Tibial artery (tissue), 4 donors: ENCODE measurements at places on chromosomes 16 and 17.

GRCh38 chr16:678858-679813 lies 1.1 kb upstream of the STUB1 start:
- DNase-seq, result peak; percentile 59

- peak; percentile 67 for DNase-seq
These were observed 79.9 kb downstream of the GPRC5B start for GRCh38 chr16:19804538-19805323.

DNA sequence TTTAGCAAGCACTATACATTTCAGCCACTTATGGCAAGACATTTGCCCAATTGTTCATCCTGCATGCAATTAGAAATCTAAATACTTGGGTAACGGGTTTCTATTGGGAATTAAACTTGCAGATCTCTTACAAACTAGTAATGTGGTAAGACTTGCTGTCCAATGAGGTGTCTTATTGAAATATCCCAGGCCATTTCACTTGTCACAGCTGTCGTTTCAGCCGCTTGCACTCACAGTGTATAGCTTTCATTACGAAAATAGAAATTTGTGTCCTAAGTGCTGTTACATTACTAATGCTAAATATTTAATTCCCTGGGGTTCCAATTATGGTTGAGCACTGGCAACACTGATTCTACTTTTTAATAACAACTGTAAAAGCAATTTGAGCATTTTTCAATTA lies 40.3 kb upstream of the IRX5 start:
- DNase-seq, result no peak

GRCh38 chr17:63567229-63567628 lies 17.0 kb downstream of the DCAF7 start:
- DNase-seq, result no peak

GRCh38 chr16:70470927-70471341 lies 16.5 kb downstream of the FCSK start:
- DNase-seq, result no peak

- DNase-seq, result no peak
These were observed 47.0 kb downstream of the ADAMTS18 start for GRCh38 chr16:77387815-77388209.

- no peak for DNase-seq
These were observed 5.1 kb upstream of the EVPL start for GRCh38 chr17:76032073-76032779.

DNA sequence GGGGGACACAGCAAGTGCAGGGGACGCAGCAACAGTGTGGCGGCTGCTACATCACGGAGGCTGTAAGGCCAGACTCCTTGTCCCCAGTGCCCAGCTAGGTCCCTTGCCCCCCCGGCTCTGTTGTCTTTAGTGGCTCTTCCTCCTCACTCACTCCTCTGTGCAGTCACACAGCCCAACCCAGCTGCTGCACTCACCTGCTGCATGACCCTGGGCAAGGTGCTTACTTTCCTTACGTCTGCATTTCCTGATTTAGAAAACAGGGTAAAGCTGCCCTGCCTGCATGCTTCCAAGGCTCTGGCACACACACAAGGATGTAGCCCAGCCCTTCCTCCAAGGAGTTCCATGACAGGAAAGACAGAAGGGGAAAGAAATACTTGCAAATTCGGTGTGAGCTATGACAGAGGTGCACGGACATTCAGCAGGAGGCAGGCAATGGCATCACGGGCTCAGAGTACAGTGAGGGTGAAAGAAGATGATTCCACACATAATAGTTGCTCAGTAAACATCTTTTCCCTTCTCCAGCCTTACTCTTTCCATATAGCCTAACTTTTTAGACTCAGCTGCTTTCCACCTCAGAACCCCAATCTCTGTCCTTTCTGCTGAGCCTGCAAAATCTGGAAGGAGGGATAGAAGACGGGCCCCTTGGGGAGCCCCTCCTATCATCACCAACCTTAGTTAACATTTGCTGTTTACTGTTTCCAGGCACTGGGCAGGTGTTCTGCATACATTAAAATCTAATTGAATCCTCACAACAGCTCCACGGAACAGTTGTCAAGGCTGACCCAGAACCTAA lies 150.9 kb downstream of the MRM1 start:
- DNase-seq, result no peak

- no peak for DNase-seq
These were observed 1.2 kb downstream of the WNT3 start for GRCh38 chr17:46817151-46817900.

GRCh38 chr17:76246080-76247066 lies 6.1 kb upstream of the RNF157 start:
- DNase-seq, result no peak

DNA sequence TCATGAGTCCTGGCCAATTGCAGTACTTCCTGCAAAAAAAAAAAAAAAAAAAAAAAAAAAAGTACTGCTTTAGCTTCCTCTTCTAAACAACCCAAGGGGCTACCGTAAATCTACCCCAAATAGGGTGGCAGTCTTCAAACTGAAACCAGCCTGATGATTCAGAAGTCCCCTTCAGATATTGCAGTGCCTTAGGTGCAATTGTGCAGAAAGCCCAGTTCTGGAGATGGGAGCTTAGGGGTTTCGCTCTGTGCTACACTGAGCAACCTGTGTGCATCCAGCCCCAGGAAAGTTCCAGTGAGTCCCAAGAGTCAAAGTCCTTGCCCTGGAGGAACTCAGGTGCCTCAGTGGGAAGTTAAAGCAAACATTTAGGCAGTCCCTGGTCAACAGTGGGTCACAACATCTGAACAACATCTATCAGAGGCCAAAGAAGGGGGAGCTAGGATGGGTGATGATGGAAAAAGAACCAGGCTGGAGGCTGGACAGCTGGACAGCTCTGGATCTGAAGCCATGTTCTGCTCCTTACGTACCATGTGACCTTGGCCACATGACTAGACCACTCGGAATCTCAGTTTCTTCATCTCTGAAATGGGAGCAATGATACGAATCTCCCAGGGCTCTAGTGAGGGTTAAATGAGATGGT lies 6.7 kb upstream of the CIITA start:
- DNase-seq, result no peak

DNA sequence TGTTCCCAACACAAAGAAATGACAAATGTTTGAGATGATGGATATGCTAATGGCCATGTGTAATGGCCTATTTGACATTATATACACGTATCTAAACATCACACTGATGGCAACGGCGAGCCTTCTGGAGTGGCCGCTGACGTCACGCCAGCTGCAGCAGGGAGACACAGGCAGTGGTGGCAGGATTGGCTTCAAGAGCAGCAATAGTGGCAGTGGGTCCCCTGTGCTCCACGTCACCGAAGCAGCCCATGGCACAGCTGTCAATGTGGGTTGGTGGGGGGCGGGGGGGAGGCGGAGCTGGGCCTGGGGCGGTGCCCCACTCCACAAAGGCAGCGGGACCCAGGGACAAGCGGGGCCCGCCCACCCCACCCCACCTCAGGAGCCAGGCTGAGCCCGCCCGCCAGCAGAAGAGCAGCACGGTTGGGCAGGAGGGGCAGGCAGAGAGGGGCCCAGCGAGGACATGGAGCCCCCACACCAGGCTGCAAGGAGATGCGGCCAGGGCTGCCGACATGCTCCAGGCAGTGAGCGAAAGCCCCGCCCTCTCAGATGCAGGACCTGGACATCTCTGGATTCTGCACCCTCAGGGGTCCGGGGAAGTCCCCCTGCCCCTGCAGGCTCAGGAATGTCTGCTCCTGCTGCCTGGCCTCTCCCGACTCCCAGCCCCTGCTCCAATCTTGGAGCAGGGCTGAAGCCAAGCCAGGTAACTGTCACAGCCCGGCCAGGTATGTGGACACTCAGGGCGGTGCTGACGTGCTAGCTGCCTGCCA lies 64.6 kb downstream of the USP32 start:
- DNase-seq, result no peak

GRCh38 chr16:21224800-21225199 lies 8.7 kb upstream of the ANKS4B start:
- no peak for DNase-seq

- no peak for DNase-seq
These were observed 28.5 kb downstream of the STAT5B start for GRCh38 chr17:42247734-42248133.

GRCh38 chr16:80084614-80085013 lies 456.2 kb upstream of the DYNLRB2 start:
- DNase-seq, result peak; percentile 29

- no peak for DNase-seq
These were observed 705 bp upstream of the CDRT4 start for GRCh38 chr17:15468126-15468525.

- DNase-seq, result no peak
These were observed 220.1 kb downstream of the FOXL1 start for GRCh38 chr16:86798247-86799041.

- no peak for DNase-seq
These were observed 9.6 kb upstream of the WNT9B start for GRCh38 chr17:46841561-46842379.
